ENCODE measurements at places on chromosomes 11 and 22.

DNA sequence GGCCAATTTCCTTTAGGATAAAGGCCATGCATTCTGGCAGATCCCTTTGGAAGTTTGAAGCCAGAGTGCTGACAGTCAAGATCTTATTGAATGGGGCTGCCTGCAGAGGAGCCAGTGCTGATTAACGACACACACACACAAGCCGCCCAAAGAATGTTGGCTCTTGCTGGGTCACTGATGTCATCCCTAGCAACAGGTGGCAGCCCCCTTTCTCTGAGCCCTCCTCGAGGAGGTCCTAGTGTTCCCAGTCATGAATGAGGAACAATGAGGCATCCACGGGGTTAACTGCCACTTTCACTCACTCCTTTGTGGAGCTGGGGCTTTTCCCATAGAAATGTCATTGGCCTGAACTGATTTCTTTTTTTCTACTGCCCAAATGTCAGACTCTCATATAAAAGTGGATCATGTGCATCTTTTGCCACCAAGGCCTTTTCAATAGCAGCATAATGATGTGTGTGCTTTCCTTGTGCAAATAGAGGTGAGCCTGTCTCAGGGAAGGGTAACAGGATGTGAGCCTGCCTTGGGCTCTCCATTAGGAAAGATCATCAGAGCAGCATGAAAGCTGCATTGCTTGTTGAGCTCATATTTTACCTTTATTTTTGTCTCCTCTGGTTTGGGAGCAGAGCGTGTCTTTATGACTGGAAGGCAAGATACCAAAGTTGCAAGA lies 301.8 kb upstream of the MTNR1B start:
- DNase-seq = no peak

DNA sequence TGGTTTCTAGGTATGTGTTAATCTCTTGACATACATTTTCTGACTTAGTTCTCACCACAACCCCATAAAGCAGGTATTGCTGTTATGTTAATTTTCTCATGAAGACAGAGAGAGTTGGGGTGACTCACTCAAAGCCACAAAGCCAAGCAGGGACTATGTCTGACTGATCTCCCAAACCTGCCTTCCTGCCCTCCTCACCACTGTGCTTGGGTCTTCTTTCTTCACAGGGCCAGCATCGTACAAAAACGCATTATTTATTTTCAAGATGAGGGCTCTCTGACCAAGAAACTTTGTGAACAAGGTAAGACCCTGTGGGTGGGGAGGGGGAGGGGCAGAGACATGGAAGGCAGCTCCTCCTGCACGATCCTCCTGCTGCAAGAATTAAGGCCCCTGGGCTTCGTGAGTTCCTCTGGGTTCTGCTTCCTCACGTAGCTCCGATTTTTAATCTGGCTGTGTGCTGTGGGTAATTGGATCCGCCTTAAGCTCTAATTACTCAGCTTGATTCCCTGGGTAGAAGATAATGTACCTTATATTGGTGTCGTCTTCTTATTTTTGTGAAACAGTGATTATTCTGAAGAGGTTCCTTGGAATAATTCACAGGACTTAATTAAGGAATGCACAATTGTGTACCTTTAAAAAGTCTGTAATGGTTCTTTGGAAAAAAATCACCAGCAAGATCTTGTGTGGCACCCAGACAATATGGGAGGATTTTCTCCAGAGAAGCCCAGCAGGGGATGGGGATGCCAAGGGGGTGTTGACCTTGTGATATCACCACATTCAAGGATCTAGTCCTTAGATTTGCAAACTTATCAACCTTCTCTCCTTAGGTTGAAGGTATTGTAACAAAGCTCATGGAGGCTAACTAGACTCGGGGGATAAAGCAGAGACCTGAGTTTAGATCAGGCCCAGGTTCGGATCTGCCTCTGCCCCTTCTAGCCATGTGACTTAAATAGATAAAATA lies 112.9 kb downstream of the SPON1 start:
- peak; percentile 28 for DNase-seq

DNA sequence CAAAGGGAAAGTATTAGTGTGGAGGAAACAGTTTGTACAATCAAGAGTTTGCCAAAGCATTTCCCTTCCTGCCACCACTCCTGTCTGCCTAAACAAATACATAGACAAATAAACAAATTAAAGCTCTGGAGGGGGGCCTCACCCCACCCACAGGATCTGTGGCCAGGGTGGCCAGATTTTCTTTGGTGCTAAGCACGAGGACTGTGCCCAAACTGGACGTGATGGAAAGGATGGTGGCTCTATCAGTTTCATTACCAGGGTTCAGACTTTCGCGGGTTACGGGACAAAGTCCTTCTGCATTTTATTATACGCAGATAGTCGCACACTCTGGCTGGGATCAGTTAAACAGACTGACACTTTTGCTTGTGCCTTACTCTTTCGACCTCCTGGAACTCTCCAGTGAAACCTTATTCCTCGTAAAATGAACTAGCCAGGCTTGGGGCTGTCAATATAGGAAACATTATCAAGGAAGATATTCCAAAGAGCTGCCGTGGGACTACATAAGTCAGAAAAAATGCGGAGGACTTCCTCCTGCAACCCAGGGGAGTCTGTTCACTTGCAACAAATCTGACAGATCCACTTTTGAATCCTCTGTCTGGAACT lies 11.2 kb downstream of the BARX2 start:
- no peak for DNase-seq

- no peak for DNase-seq
Observed at GRCh38 chr11:19595499-19595839, 117.2 kb upstream of the NAV2 start.

- DNase-seq = no peak
Observed at GRCh38 chr11:4185561-4185960, 91.0 kb downstream of the RRM1 start.

- no peak for DNase-seq
Observed at GRCh38 chr11:63564056-63564774, 1.0 kb upstream of the PLAAT2 start.

- DNase-seq = no peak
Observed at GRCh38 chr11:22162756-22163155, 30.1 kb upstream of the ANO5 start.

GRCh38 chr11:127656116-127656836 lies 655.7 kb upstream of the KIRREL3 start:
- no peak for DNase-seq

DNA sequence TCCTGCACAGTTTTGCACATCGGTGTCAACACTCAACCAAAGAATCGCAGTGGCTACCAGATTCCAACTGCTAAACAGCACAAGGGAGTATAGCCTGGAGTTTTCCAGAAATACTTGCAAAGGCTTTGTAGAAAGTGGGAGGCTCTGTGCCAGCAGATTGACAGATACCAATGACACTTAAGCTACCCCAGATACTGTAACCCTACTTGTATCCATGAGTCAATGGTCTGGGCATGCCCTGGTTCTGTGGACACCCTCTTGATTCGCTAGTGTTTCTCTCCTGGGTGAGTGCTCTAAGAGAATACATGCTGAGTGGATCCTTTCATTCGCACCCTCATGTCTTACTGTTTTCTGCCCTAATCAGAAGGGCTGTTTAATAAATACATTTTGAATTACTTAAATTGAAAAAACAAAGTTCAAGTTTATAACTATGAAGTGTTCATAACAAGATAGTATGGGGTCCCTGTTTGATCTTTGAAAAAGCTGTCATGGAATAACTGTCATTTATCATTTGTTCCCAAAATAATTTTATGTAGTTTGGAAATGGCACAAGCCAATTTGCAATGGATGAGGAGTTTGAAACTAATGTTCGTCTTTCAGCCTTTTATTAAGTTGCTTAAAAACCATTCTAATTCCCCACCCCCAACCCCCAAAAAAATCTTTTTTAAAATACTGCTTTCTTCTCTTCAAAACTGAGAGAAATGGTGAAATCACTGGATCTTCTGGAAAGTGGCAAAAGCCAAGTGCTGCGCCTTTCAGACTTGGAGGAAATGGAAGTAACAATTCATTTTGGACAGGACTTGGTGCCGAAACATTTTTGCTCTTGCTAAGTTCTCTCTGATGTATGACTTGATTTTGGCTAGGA lies 600.5 kb upstream of the TENM4 start:
- no peak for DNase-seq

DNA sequence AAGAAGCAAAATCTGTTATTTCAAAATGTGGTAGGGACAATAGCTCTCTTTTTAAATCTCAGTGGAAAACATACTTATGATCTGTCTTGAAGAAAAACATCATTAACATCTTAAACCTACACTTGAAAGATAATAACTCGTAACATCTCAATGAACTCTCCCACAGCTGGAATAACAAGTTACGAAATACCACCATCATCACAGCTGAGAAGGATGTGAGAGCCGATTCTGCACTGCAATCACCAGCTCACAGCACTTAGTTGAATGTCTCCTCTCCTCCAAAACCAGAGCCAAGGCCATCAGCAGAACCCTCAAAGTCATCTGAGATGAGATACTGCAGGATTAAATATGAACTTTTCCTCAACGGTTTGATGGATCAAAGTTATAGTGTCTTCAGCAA lies 124.3 kb downstream of the ARHGAP20 start:
- DNase-seq = no peak

DNA sequence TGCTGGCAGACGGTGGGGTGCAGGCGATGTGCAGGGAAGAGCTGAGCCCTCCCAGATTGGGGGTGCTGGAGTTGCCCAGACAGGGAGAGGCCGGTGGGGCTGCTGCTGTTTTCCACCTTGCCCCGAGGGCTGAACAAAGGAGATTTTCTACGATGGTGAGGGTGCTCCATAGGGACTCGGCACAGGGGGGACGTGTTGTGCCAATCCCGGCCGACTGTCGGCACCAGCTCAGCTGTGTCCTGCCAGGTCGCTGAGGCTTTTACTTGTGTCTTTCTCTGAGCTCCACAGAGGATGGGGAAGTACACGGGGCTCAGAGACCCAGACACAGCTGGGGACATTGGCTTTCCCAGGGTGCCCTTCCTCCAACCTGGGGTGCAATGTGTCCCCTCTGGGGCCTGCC lies 816.8 kb downstream of the BRD1 start:
- DNase-seq = no peak

DNA sequence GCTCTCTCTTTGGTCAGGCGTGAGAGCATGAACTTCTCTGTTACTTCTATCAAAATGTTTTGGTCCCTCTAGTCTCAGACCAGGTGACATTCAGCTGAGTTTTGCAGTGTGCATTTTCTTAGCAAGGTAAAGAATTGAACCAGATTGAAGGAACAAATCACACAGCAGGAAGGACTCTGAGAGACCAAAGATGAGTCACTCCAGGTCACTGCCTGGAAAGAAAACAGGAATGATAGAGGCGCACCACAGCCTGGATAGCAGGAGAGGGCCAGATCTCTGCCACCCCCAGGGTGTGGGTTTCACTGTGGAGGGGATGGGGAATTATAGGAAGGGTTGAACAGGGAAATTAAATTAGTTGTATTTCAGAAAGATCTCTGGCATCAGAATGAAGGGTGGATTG lies 788.3 kb downstream of the NTM start:
- DNase-seq = no peak

- no peak for DNase-seq
Observed at GRCh38 chr11:97800891-97801290, 1219.9 kb upstream of the CNTN5 start.

- peak; percentile 97 for DNase-seq
Observed at GRCh38 chr11:47426062-47426956, at the start of gene PSMC3. PSMC3 (minus strand) TSS chr11:47426439; CDS start chr11:47426279, 160 bp downstream.

DNA sequence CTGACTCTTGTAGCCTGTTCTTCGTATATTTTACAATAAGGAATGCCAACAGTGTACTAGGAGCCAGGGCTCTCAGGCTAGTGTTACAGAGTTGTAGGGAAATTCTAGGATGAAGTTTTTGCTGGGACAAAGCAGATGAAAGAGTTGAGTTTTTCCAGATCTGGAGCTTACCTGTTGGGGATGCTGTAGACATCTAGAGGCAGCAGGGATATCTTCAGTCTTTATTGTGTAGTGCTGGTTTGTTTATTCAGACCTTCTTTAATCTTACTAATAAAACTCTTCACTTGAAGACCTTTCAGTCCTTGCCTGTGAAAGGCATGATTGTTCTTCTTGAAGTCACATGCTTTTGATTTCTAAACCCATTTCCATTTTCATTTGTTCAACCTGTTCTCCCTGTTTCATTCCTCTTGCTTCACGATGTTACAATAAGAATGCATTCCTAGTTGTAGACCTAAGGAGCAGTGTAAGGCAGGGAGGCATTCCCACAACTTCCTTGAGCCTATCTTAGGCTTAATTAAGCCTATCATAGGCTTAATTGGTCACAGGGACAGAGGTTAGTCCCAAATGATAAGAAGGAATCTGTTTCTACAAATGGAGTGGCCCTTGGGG lies 7.9 kb upstream of the SLC37A2 start:
- no peak for DNase-seq

GRCh38 chr11:27281276-27281675 lies 81.7 kb downstream of the CCDC34 start:
- no peak for DNase-seq

DNA sequence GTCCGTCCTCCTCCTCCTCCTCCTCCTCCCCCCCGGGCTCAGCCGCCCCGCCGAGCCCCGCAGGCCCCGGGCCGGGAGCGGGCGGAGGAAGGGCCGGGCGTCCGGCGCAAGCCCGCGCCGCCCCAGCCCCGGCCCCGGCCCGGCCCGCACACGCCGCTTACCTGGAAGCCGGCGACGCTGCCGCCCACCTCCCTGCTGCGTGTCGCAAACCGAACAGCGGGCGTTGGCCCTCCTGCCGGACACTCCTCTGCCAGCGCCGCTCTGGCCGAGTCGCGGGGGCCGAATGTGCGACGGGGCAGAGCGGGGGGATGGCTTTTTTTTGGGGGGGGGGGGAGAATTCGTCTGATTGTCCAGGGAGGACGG lies 1.1 kb downstream of the IGF2 start:
- DNase-seq = no peak

DNA sequence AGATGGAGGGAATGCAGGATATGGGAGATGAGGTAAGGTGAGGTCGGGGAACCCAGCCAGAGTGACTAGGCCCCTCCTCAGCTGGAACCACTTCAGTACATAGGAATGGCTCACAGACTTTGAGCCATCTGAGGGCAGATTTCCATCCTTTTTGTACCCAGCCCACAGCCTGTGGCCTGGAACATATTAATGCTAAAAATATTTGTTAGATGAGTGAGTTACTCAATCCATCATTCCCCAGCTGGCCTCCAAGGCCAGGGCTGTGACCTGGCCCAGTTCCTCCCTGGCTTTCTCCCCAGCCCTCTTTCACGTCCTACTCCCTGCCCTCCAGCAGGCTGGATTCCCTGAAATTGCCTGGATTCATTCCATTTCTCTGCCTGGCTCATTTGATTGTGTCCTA lies 57.2 kb upstream of the PRDM11 start:
- no peak for DNase-seq

DNA sequence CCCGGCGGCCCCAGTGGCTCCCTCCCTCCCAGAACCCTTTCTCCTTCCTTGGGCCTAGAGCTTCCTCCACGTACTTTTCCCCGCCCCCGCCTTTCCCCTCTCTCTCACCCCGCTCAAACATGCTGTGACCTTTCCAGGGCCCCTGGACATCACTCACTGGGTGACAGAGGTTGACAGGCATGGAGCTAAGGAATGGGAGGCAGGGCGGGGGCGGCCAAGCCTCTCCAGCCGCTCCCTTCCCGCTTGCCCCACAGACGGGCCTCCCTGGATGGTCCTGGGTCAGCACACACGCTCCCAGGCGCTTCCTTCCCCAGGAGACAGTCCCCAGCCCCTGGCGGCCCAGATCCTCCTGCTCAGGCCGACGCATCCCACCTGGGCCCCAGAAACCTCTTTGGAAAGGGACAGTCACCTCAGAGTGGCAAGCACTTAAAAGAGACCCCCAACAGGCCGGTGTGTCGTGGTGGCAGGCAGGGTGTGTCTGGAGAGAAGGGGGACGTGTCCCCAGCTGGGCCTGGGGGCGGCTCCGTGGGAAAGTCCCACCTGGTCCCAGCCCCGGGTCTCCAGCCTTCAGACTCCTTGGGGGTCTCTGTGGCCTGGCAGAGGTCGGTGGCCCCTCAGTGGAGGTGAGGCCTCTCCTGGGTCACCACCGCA lies 8.8 kb downstream of the H19 start:
- no peak for DNase-seq

Measured in activated naive CD4-positive, alpha-beta T cell (primary cell).